ENCODE measurements at places on chromosomes 2 and 18. TPM values are rescaled to one million over a fixed set of nuclear protein-coding genes. Genes with fewer than 3 reads are reported as not detected.

- no peak for DNase-seq
- no peaks in the 10 kb centered on the region for H3K27me3 ChIP-seq
- peaks cover 9% of the 10 kb centered on the region for H3K4me1 ChIP-seq
- H3K27ac ChIP-seq, result no peak overlapping the region
- no peaks in the 10 kb centered on the region for H3K36me3 ChIP-seq
Measured at GRCh38 chr18:8124232-8125146, 484.7 kb upstream of the RAB12 start.

- no peaks in the 10 kb centered on the region for H3K36me3 ChIP-seq
- DNase-seq, result no peak
- H3K27me3 ChIP-seq, result no peaks in the 10 kb centered on the region
- no peak overlapping the region for H3K4me3 ChIP-seq
- no peak overlapping the region for H3K27ac ChIP-seq
Measured at GRCh38 chr2:143347901-143348414, 218.7 kb downstream of the ARHGAP15 start.

GRCh38 chr18:63472380-63472779, 4.4 kb upstream of the SERPINB5 start:
- no peak overlapping the region for H3K4me3 ChIP-seq
- H3K27ac ChIP-seq, result no peak overlapping the region
- H3K4me1 ChIP-seq, result peaks cover 6% of the 10 kb centered on the region
- DNase-seq, result no peak
- H3K27me3 ChIP-seq, result peaks cover 4% of the 10 kb centered on the region

DNA sequence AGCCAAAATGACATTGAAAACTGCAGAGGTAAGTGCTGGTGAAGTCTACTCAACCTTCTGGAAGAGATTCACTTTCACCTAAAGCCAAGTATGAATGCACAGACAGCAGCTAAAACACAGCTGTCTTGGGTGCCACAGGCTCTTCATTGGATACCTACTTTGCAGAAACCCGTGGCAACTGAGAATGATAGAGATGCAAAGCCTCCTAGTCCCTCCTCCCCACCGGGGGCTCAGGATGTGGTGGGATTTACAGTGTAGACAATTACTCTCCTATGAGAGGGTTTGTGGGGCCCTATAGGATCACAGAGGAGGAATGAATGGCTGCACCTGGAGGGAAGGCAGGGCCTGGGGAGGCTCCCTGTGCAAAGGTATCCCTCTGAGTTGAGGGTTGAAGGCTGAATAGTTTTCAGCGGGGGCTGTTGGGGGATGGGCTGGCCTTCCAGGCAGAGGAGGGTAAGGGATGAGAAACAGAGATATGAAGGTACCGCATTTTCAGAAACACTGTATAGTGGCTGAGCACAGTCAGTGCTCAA, 131.6 kb downstream of the RNF144A start:
- peaks cover 15% of the 10 kb centered on the region for H3K36me3 ChIP-seq
- H3K27ac ChIP-seq, result no peak overlapping the region
- H3K4me3 ChIP-seq, result no peak overlapping the region
- H3K4me1 ChIP-seq, result peaks cover 2% of the 10 kb centered on the region

- peak; percentile 8 for DNase-seq
- no peak overlapping the region for H3K4me3 ChIP-seq
- no peaks in the 10 kb centered on the region for H3K36me3 ChIP-seq
Measured at GRCh38 chr2:71618327-71619113, 165.2 kb downstream of the DYSF start.

DNA sequence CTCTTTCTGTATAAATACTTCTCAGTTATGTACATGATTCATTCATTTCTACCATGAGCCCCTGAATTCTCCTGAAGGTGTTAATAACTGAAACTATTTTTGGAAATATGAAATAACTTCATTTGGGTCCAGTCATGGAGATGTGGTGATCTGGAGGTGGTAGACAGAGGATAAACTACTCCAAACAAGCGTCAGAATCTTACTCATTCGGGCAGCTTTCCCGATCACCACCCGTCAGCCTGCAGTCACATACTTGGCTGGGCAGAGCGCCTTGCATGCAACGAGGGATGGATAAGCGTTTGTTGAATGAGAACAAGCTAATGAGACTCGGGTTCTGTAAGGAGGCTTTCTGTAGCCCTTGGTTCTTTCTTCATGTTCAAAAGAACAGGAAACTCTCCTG, 222.7 kb downstream of the CD226 start:
- H3K4me3 ChIP-seq, result no peak overlapping the region
- H3K36me3 ChIP-seq, result no peaks in the 10 kb centered on the region
- H3K27ac ChIP-seq, result no peak overlapping the region
- no peaks in the 10 kb centered on the region for H3K27me3 ChIP-seq
- DNase-seq, result no peak
- H3K4me1 ChIP-seq, result no peaks in the 10 kb centered on the region

- no peak overlapping the region for H3K4me3 ChIP-seq
- peak overlapping the region; percentile 69 for H3K27ac ChIP-seq
- DNase-seq, result no peak
- peaks cover 38% of the 10 kb centered on the region for H3K4me1 ChIP-seq
- H3K27me3 ChIP-seq, result no peaks in the 10 kb centered on the region
- H3K36me3 ChIP-seq, result no peaks in the 10 kb centered on the region
Measured at GRCh38 chr2:37836711-37837110, 88.4 kb upstream of the RMDN2 start.

DNA sequence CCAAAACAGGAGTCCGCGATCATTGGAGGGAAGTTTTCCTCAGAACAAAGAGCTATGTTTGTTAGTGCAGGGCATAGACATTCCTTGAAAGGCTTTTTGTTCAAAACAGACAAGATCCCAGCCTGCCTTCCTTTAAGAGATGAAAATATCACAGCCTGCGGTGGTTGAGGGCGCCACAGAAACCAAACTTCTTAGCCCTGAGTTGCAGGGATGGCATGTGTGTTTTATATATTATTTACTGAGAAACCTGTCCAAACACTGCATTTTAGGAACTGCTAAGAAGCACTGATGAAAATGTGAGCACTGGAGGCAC, 57.5 kb upstream of the TMEM178A start:
- H3K27me3 ChIP-seq, result no peaks in the 10 kb centered on the region
- no peaks in the 10 kb centered on the region for H3K36me3 ChIP-seq
- H3K4me3 ChIP-seq, result no peak overlapping the region
- no peak overlapping the region for H3K27ac ChIP-seq
- DNase-seq, result no peak
- peaks cover 11% of the 10 kb centered on the region for H3K4me1 ChIP-seq

DNA sequence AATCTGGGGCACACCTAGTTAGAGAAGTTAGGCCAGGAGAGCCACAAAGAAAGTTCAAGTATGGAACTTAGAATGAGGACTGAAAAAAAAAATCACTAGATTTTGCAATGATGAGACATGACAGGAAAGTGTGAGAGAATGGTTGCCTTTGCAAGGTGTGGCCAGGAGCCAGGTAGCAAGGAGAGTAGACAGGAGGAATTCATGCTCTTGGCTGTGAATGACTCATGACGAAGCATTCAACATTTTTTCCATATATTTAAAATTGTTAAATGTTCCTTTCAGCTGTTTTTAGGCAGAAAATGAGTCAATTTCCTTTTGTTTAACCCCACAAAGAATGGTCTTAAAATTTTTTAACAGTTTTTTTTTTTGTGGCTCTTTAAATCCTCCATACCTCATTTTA, 636.9 kb downstream of the PLCL1 start:
- no peak overlapping the region for H3K27ac ChIP-seq
- H3K4me1 ChIP-seq, result no peaks in the 10 kb centered on the region
- H3K27me3 ChIP-seq, result no peaks in the 10 kb centered on the region
- no peaks in the 10 kb centered on the region for H3K36me3 ChIP-seq
- H3K4me3 ChIP-seq, result no peak overlapping the region
- no peak for DNase-seq

DNA sequence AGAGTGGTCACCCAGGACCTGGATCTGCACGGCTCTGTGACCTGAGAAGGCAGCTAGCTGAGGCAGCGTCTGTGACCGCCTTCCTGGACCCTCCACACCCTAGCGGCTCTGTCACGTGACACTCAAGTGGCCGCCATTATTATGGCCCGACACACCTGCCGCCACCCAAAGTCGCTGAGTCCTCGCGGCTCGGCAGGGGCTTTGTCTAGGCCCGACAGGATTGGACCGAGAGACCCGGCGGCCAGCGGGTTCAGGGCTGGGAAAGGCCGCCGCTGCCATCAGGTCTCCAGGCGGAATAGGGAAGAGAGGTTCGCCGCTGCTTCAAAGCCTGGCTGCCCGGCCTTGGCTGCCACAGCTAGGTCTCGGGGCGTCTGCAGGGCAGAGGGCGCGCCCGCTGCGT, 1162.5 kb upstream of the LRRTM1 start:
- H3K27ac ChIP-seq, result no peak overlapping the region
- no peak overlapping the region for H3K4me3 ChIP-seq
- no peaks in the 10 kb centered on the region for H3K27me3 ChIP-seq
- H3K4me1 ChIP-seq, result peaks cover 3% of the 10 kb centered on the region

DNA sequence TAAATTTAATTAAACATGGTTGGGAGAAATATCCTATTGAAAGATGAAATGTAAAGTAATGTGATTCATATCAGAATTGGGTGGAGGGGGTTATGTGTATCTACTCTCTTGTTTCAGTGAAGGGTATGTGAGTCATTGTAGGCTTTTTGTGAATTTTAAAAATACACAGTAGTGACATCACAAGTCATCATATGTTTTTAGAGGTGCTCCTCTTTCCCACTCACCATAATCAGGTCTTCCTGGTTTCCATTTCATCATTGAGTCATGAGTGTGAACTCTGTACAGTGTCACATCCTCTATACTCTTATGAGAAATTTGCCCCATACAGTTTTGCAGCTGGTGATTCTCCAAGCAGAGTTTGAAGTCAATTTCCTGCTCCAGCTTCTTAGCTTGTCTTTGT, 18.8 kb downstream of the FSIP2 start:
- H3K27ac ChIP-seq, result no peak overlapping the region
- no peaks in the 10 kb centered on the region for H3K4me1 ChIP-seq
- H3K36me3 ChIP-seq, result peaks cover 5% of the 10 kb centered on the region
- no peak overlapping the region for H3K4me3 ChIP-seq
- H3K27me3 ChIP-seq, result no peaks in the 10 kb centered on the region

CCNYL1 gene
- total RNA-seq, result 18.8 TPM

IL1R2 gene
- total RNA-seq, result not detected

TMEM200C gene
- total RNA-seq, result 8.6 TPM

GRCh38 chr18:79910563-79911343, 40.7 kb downstream of the SLC66A2 start:
- H3K36me3 ChIP-seq, result peaks cover 38% of the 10 kb centered on the region
- H3K27ac ChIP-seq, result no peak overlapping the region
- DNase-seq, result no peak
- no peaks in the 10 kb centered on the region for H3K4me1 ChIP-seq
- no peak overlapping the region for H3K4me3 ChIP-seq

DNA sequence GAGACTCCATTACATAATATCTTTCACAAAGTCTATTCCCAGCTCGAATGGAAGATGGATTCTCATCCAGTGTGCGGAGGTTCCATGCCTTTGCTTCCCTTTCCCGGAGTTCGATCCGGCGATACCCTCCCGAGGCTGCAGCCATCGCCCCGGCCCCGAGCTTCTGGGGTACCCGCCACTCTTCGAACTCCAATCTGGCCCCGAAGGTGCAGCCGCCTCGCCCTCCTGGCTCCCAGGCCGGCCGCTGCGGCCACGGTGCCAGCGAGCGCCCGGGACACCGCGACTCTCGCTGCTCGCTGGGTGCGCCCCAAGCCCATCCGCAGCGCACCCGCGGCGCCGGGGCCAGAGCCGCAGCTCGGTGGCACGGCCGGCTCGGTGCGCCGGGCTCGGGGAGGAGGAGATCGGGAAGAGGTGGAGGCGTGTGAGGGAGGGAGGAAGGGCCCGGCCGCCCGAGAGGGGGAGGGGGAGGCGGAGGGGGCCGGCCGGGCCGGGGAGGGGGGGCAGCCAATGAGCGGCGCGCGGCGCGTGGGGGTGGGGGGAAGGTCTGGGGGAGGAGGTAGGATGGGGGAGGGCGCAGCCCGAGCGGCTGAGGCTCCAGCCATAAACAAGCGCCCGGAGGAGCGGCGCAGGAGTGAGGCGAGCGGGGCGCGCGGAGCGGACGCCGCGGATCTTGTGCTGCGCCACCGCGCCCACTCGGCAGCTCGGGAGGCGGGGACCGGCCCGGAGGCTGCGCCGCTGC, at the start of gene CRIM1:
CRIM1 (plus strand) TSS at position 628 of the 739 bp plus-strand sequence. CDS start 515 bp downstream, outside the sequence.
- peaks cover 18% of the 10 kb centered on the region for H3K27me3 ChIP-seq
- peak; percentile 75 for DNase-seq
- H3K27ac ChIP-seq, result peak within 1 kb of the TSS; percentile 26
- peak within 1 kb of the TSS; percentile 88 for H3K4me3 ChIP-seq
- H3K4me1 ChIP-seq, result peaks cover 31% of the 10 kb centered on the region

- H3K27me3 ChIP-seq, result no peaks in the 10 kb centered on the region
- H3K4me1 ChIP-seq, result no peaks in the 10 kb centered on the region
- H3K27ac ChIP-seq, result no peak overlapping the region
- H3K4me3 ChIP-seq, result no peak overlapping the region
- DNase-seq, result no peak
Measured at GRCh38 chr2:8796315-8796848, 41.0 kb downstream of the KIDINS220 start.

GRCh38 chr18:61852496-61852895, 40.3 kb downstream of the RNF152 start:
- no peaks in the 10 kb centered on the region for H3K27me3 ChIP-seq
- H3K36me3 ChIP-seq, result peaks cover 5% of the 10 kb centered on the region

- H3K36me3 ChIP-seq, result peaks cover 25% of the 10 kb centered on the region
- H3K27ac ChIP-seq, result no peak overlapping the region
- no peak overlapping the region for H3K4me3 ChIP-seq
- no peaks in the 10 kb centered on the region for H3K4me1 ChIP-seq
- DNase-seq, result no peak
Measured at GRCh38 chr2:9524291-9524690, 31.3 kb downstream of the ADAM17 start.

GRCh38 chr18:55525845-55526244, 62.1 kb downstream of the TCF4 start:
- DNase-seq, result no peak
- peaks cover 12% of the 10 kb centered on the region for H3K4me1 ChIP-seq
- H3K36me3 ChIP-seq, result no peaks in the 10 kb centered on the region
- no peaks in the 10 kb centered on the region for H3K27me3 ChIP-seq
- no peak overlapping the region for H3K27ac ChIP-seq

DNA sequence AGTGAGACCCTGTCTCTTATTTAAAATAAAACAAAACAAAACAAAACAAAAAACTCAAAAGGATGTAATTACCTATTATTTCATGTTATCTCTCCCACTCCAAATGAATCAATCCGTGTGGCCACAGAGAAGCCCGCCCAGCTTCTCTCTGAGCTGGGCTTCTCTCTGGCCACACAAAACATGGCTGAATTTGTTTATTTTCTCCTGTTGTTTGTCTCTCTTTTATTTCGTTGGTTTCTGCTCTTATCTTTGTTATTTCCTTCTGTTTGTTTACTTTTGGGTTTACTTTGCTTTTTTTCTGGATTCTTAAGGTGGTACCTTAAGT, 1.5 kb upstream of the TRABD2A start:
- H3K36me3 ChIP-seq, result no peaks in the 10 kb centered on the region
- peak overlapping the region; percentile 79 for H3K4me3 ChIP-seq
- no peak for DNase-seq
- peaks cover 19% of the 10 kb centered on the region for H3K4me1 ChIP-seq
- H3K27ac ChIP-seq, result no peak overlapping the region

CCDC102B gene
- 3.1 TPM for total RNA-seq

GRCh38 chr2:69628325-69629021, 15.1 kb downstream of the AAK1 start:
- peaks cover 2% of the 10 kb centered on the region for H3K36me3 ChIP-seq
- peaks cover 7% of the 10 kb centered on the region for H3K4me1 ChIP-seq
- H3K27ac ChIP-seq, result no peak overlapping the region
- no peak overlapping the region for H3K4me3 ChIP-seq

ADD2 gene
- 1.1 TPM for total RNA-seq

GRCh38 chr2:32838418-32838817, 108.3 kb upstream of the LTBP1 start:
- DNase-seq, result no peak
- H3K36me3 ChIP-seq, result no peaks in the 10 kb centered on the region
- H3K27ac ChIP-seq, result no peak overlapping the region
- peaks cover 10% of the 10 kb centered on the region for H3K27me3 ChIP-seq
- no peak overlapping the region for H3K4me3 ChIP-seq
- H3K4me1 ChIP-seq, result peaks cover 6% of the 10 kb centered on the region
